ENCODE measurements at places on chromosomes 4 and X.

DNA sequence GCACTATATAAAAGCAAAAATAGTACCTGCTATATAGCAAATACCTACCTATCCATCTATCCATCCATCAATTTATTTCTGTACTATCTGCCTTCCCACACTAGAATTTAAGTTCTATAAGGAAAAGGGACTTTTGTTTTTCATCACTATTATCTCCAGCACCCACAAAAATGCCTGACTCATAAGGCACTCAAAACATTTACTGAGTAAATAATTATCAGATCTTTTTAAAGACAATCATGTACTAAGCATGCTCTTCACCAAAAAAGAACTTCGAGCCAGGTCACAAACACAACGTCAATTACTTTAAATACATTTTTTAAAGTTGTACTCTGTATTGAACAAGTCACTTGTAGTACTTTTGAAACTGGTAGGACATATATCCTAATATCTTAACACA is 119.9 kb downstream of the FBXW7 start:
- DNase-seq, result no peak

DNA sequence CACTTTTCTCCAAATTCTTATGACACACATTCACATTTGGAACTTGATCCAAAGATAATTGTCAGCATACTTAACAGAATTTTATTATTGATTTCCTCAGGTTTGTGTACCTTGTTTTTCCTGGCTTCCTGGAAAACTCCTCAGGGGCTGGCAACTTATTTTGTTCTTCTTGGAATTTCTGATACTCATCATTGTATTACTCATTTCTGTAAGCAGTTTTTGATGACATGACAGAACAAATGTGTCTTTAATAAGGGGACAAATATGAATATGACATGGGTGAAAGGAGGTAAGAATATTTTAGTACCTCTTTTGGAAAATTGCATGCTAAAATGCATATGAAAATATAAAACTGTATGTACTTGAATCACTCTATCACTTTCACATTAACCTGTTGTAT is 237.8 kb downstream of the ADGRL3 start:
- no peak for DNase-seq

DNA sequence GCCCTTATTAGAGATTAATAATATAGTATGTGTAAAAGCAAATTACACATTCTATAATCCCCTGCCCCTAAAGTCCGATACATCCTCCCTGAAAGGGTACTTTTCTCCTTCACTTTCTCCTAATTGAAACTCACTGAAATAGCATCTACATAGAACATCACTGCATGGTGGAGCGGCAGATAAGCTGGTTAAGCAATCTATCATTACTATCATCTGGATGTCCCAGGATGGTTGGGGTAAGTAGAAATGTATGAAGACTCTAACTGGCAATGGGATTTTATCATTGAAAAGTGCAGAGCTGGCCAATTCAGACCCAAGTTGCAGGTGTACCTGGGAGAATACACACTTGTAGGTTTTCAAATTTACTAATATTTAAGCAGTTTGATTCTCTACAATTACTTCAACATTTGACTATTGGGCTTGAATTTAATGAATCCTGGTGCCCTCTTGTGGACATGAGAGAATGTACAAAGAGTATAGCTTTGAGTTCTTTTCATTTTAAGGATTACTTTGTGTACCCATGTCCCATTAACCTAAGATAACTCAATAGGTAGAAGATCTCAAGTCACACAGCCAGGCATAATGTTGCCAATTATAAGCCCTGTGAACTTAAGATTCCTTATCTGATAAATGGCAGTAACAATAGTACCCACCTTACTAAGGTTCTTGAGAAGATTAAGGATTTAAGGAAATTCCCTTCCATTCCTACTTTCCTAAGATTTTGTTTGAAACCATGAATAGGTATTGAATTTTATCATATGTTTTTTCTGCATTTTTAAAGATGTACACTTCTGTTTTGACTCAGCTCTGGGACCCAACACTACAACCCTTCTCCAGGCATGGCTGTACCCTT is 69.8 kb downstream of the SHROOM3 start:
- DNase-seq, result no peak

- DNase-seq, result no peak
Measured at GRCh38 chrX:86002076-86002896, 45.1 kb downstream of the CHM start.

GRCh38 chr4:150217808-150218207 is 139.6 kb downstream of the DCLK2 start:
- no peak for DNase-seq

GRCh38 chrX:21438792-21439191 is 64.6 kb downstream of the CNKSR2 start:
- DNase-seq, result no peak

GRCh38 chr4:163249042-163249441 is 82.4 kb upstream of the NAF1 start:
- DNase-seq, result no peak

GRCh38 chr4:79454656-79455055 is 46.6 kb upstream of the GK2 start:
- no peak for DNase-seq

DNA sequence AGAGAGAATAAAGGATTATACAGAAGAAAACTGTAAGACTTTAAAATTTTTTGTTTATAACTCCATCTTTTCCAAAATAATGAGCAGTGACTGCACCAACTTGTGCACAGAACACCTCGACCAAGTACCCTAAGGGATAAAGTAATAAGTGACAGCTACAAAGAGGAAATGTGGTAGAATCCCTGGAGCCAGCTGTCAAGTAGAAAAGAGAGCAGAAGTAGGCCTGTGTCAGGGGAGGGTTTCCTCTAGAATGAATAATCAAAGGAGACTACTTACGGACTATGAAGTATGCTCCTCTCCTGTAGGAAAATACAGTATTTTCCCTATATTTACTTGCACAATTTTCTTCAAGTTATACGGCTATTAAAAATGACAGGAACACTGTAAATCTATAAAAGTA is 1.2 kb downstream of the EIF1AX start:
- no peak for DNase-seq

- no peak for DNase-seq
Measured at GRCh38 chr4:23660865-23661264, 229.0 kb downstream of the PPARGC1A start.

GRCh38 chr4:33751050-33751449 is 2493.3 kb downstream of the ARAP2 start:
- no peak for DNase-seq

- no peak for DNase-seq
Measured at GRCh38 chrX:72132456-72132855, 741 bp upstream of the RTL5 start.

GRCh38 chr4:165861363-165861762 is 11.7 kb upstream of the TLL1 start:
- no peak for DNase-seq

DNA sequence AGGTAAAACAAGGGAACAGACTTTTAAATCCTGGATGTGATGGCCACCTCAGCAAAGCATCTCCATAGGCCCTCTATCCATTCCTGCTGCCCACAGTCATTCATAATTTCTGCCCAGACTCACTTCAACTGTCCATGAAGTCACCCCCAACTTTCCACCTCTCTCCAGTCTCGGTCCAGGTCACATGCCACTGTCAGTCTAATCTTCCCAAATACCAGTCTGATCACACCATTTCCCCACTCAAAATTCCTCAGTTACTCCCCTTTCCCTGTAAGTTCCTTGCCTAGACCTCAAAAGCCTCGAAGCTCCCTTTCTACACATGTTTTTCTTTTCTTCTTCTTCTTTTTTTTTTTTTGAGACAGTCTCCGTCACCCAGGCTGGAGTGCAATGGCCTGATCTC is 51.2 kb upstream of the HOPX start:
- no peak for DNase-seq

DNA sequence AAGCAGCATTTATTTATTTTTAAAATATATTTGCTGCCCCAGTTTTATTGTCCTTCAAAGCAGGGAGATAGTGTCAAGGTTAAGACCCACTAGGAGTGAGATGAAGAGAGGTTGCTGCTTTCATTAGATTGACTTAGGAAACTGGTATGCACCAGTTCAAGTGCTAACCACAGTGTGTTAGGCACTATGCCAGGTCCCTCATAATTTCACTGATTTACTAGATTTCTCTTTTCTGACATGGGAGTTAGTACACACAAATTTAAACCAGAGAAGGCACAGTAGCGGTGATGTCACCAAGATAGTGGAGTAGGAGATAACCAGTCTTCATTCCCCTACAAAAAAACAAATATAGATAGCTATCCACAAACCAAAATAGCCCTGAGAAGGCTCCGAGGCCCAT is 14.3 kb downstream of the RRAGB start:
- DNase-seq, result no peak

- DNase-seq, result no peak
Measured at GRCh38 chrX:156001001-156001666, 3.6 kb downstream of the IL9R start.

- peak; percentile 76 for DNase-seq
Measured at GRCh38 chr4:184514121-184514988, 40.0 kb upstream of the IRF2 start.

DNA sequence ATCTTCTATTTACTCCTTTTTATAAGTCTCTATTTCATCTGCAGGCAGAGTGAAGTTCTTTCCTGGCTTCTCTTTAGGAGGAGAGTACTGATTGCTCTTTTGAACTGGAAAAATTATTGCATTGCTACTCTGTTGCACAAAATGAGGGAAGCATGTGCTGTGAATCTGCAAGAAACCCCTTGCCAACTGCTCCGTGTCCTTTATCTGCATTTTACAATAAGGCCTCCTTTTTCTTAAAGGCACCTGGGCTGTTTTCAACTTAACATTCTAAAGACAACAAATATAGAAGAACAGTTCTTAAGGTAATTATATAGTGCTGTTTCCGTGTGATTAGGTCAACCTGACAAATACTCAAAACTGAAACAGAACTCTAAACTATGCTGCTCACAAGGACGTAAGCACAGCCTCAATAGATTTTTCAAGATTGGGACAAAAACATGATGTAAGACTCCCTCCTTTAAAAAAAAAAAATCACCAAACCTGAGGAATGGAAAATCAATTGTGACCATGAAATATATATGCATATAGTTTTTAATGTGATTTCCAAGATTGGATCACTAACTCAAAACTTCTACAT is 716.6 kb upstream of the INTU start:
- no peak for DNase-seq

DNA sequence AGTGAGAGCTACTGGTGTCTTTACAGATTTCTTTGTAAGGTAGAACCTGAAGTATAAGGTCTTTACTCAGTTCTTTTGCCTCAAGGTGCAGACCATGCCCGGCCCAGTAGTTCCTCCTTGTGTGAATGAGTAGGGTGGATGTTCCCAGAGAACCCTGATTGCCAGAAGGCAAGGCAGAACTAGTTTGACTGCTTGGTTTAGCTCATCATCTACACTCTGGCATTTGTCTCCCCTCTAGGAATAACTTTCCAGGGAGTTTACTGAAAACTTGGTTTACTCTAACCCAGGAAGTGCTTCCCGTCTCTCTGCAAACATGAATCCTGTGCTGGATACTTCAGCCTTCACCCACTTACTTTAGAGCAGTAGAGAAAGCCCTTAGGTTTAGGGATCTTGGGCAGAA is 29.1 kb downstream of the MCUB start:
- DNase-seq, result no peak

DNA sequence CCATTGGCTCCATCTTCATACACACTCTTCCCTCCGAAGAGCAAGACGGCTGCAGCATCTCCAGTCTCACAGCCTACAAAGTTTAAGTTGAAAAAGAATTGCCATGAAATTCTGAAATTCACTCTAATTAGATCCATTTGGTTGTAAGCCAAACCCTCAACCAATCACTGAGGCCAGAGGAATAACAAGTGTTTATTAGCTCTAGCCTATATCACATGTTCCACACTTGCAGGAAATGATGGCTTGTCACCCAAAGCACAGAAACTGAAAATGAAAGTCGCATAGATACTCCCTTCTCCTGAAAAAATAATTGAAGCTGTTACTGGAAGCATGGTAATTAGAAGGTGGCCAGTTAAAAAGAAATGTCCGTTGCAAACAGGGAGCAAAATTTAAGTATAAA is 1071.8 kb downstream of the CCSER1 start:
- DNase-seq, result no peak
